Caki2 (cell line): ENCODE measurements at places on chromosomes 2 and 18. TPM values are rescaled to one million over a fixed set of nuclear protein-coding genes. Genes with fewer than 3 reads are reported as not detected.

DNA sequence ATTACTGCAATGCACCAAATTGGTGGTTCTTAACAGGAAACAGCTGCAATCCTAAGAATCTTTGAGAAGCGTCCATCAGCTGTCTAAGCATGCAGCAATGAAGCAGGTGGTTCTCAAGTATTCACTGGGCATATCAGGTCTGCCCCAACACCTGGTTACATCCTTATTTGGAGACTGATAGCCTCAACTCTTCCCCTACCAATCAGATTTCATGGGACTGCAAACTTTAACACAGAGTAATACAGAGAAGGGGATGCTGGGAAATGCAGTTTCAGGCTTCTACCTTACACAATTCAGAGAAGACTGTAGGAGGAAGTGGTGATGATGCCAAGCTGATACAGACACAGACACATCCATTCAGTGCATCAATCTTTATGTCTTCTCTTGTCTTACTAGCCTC is 240.5 kb downstream of the BCL2 start:
- DNase-seq, result no peak

GRCh38 chr18:63676526-63677323 is 15.0 kb upstream of the SERPINB3 start:
- DNase-seq, result no peak

DNA sequence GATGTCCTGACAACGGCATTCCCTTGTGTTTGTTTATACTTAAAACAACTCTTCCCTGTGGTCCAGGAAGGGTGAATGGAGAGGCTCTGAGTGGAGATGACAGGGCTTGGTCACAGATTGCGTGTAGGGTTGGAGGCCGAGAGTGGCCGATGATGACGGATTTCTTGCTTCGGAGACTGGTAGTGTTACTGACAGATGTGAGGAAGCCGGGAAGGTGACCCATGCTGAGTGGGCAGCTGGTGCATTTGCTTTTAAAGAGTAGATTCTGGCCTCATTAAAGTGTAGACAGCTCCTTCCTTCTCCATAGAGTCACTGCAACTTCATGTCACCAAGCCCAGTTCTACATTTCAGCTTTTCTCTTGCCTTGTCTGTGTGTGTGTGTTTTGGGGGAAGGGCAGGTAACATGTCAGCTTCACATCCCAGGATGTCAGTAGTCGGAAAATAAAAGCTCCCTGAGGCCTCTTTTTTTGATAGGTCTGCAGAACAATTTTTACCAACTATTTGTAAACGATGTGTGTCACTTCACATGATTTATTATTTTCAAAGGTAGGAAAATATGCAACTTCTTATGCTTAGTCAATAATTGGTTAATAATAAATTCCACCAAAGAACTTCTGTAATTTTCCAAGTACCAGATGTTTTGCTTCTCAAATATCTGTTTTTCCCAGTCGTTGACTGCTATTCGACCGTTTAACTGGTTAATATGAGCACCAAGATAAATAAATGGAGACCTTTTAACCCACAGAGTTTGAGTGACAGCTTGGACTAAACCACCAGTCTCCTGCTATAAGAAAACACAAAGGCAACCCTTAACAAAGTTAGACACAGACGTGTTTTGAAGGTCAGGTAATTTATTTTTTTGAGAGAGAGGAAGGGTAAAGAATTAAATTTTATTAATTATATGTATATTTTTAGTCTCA is 436.9 kb downstream of the SLC4A3 start:
- DNase-seq, result peak; percentile 18

- DNase-seq, result no peak
Observed at GRCh38 chr2:191598296-191598695, 79.6 kb upstream of the NABP1 start.

ACADL gene
- total RNA-seq, result not detected in 2 replicates

RTP5 gene
- not detected in 2 replicates for total RNA-seq
